ENCODE measurements at places on chromosomes 5 and 9.
A peak's percentile ranks its signal among the peaks of the same experiment; 100 is the strongest.

- DNase-seq = no peak
Observed at GRCh38 chr5:12883395-12883794, 979.1 kb upstream of the CTNND2 start.

DNA sequence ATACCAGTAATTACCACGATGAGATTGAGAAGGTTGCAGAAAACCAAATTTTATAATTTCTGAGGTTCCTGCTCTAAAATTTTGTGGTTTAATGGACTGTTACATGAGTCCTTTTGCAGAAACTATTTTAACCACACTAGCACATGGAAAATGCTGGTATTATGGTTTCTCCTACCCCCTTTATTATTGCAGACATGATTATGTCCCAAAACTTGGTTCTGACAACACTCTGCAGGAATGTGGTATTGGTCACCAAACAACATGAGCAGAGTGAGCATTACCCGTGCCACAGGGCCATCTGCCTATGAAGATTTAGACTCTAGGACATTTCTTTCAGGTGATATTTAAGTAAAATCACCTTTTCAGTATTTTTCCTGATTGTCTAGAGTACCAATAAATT is 2.8 kb upstream of the ECM2 start:
- no peak for DNase-seq

DNA sequence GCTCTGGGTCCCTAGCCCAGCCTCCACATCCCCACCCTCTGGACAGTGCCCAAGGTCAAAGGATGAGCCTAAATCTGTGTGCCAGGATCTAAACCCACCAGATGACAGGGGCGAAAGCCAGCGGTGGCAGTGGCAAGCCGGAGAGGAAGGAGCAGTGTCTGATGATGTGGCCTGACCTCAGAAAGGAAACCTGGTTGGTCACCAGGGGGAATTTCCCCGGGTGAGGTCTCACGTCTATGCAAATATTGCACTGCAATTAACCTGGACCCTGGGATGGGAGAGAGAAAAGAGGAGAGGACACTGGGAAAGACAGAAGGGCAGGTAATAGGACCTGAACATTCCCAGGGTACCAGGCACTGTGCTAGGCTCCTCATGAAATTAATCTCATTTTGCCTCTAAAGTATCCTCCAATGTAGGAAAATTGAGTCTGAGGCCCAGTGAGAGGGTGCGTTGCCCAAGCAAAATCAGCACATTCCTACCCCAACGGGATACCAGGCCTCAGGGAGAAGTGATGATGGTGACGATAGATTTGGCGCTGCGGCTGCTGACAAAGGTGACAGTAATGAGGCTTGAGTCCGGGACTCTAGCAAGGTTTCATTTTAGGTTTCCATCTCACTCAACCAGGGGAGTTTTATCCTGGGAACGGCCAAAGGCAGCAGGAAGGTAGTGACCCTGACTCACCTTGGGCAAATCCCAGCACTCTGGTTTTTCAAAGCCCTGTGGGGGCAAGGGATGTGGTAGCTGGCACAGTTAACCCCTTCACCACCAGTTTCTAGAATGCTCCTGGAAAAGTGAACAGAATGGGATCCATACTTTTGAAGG is 13.4 kb upstream of the TNIP1 start:
- DNase-seq = no peak

DNA sequence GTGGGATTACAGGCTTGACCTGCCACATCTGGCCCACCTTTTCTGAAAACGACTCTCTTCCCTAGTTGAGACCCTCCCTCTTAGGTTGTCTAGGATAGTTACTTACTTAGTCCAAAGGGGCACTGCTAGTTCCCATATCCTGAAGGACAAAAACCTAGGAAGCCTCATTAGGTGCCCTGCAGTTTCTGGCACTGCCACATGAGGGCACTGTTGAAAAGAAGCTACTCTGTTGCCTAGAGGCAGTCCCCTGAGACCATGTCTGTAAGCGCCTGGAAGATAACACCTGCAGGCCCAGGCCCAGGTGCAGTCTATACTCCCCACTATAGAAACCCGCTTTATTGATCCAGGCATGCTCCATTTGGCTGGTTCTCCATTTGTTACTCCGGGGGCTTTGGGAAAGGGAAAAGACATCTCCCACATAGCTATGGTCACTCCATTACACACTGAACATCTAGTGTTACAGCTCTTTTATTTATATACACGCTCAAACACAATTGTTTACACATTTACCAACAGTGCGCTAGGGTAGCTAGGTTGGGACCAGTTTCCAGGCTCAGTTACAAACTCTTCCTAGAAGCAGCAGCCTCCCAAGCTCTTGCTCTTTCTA is 73.4 kb upstream of the PPARGC1B start:
- peak; percentile 60 for DNase-seq

DNA sequence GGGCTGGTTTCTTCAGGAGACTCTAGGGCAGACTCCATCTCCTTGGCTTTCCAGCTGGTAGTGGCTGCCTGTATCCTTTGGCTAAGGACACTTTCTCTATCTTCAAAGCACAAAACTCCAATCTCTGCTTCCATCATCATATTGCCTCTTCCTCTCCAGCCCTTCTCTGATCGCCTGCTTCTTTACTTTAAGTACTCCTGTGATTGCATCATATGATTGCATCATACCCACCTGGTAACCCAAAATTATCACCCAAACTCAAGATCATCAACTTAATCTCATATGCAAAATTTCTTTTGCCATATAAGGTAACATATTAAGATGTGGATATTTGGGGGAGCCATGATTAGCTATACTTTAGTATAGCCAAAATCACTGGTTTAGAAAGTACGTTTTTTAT is 1092.6 kb upstream of the CDH6 start:
- peak; percentile 1 for DNase-seq

GRCh38 chr5:151040211-151040747 is 19.9 kb downstream of the GPX3 start:
- DNase-seq = no peak

DNA sequence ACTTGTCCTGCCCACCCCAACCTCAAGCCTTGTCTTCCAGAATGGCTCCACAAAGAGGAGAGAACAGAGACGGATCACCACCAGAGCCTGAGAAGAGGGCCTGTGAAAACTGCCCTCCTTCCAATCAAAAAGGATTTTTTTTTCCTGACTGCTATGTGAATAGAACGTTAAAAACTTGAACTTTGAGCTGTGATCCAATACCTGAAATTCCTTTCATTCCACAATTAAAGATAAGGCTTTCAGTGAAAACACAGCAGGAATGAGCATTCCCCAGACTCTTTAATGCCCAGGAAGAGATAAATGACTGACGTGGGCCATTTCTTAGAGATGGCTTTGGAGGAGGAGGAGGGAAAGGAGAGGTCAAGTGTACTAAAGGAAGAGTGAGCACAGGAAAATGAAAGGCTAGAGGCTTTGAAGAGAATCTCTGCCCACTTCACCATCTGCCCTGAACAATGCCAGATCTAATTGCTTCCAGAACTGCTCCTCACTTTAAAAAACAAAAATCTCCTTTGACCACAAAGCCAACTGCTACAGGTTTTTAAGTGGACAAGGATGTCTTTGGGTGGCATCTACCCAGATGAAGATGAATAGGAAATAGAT is 177.9 kb upstream of the MAP3K1 start:
- peak; percentile 86 for DNase-seq

Measured in NCI-H2029 treated with DMSO at 0.1 percent for 48 hours (cell line).